ENCODE measurements at places on chromosomes 16 and 17. TPM values are rescaled to one million over a fixed set of nuclear protein-coding genes. Genes with fewer than 3 reads are reported as not detected.

Gene CLUH
- 99.0 TPM for total RNA-seq

Gene C16orf74
- total RNA-seq, result 10.9 TPM

Gene DOC2B
- total RNA-seq, result 32.5 TPM

Gene KCNH6
- not detected for total RNA-seq

Gene SLC6A4
- 1.5 TPM for total RNA-seq

Gene CBX2
- total RNA-seq, result 3.8 TPM

Gene OVCA2
- total RNA-seq, result 32.3 TPM

Gene PIK3R6
- 0.16 TPM for total RNA-seq

Gene HID1
- total RNA-seq, result 3.1 TPM

Gene MT1A
- total RNA-seq, result 2.9 TPM

Gene FBXW10B
- total RNA-seq, result 8.0 TPM

Gene PLCD3
- 34.2 TPM for total RNA-seq

Gene MMP2
- 18.5 TPM for total RNA-seq

Gene GCGR
- 0.08 TPM for total RNA-seq

Gene MT4
- total RNA-seq, result 8.4 TPM

Gene GPRC5C
- 13.0 TPM for total RNA-seq

Gene ABCA6
- total RNA-seq, result 2.4 TPM

Gene PER1
- total RNA-seq, result 65.0 TPM

Gene TPSG1
- total RNA-seq, result 0.24 TPM

Gene DYNLRB2
- not detected for total RNA-seq

Gene TBC1D3G
- not detected for total RNA-seq

Gene CORO6
- 1.4 TPM for total RNA-seq

Gene SDR42E2
- not detected for total RNA-seq

Gene G6PC1
- total RNA-seq, result not detected

Gene SLC38A8
- not detected for total RNA-seq

Gene SCNN1G
- 10.1 TPM for total RNA-seq

Gene PLLP
- 9.3 TPM for total RNA-seq

Gene FOXC2
- 0.28 TPM for total RNA-seq

Gene SOX9
- total RNA-seq, result 20.3 TPM

Gene KCNJ2
- 7.5 TPM for total RNA-seq

Gene IGFALS
- total RNA-seq, result not detected

Gene CCL14
- total RNA-seq, result 10.4 TPM

Gene CFAP97D1
- not detected for total RNA-seq

Gene CAMTA2
- 23.8 TPM for total RNA-seq

Gene C17orf107
- 1.3 TPM for total RNA-seq

Gene ESRP2
- total RNA-seq, result 82.1 TPM

Gene KRT33B
- not detected for total RNA-seq

Gene NPIPA2
- total RNA-seq, result 0.48 TPM
